T-helper 22 cell (primary cell): ENCODE measurements at places on chromosomes 7 and 10.
A peak's percentile ranks its signal among the peaks of the same experiment; 100 is the strongest.

- DNase-seq, result no peak
These were observed 12.7 kb downstream of the TSPAN14 start for GRCh38 chr10:80466724-80467326.

- no peak for DNase-seq
These were observed 1.3 kb upstream of the WIPF3 start for GRCh38 chr7:29805031-29805430.

DNA sequence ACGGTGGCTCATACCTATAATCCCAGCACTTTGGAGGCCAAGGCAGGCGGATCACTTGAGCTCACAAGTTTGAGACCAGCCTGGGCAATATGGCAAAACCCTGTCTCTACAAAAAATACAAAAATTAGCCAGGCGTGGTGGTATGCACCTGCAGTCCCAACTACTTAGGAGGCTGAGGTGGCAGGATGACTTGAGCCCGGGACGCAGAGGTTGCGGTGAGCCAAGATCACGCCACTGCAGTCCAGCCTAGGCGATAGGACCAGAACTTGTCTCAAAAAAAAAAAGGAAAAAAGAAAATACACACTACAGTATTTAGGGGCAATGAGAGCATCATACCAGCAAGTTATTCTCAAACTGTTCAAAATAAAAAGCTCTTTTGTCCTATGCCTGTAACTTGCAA, 59.5 kb downstream of the ABI1 start:
- no peak for DNase-seq

DNA sequence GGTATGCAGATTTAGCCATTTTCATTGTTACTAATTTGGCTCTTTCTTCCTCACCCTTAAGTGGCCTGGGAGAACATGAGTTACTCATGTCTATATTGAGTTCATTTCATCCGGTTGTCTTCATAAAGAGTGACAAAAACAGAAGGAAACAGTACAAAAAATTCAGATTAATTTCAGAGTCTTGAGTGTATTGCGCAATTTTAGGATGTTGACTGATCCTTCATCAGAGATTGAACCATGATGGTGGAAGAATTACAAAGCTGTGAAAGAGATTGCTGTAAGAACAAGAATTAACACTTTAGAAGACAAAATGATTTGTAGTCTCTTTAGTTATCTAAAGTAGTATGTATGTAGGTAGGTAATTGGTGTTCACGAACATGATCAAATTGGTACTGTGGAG, 194.0 kb upstream of the PPP1R3A start:
- DNase-seq, result no peak

GRCh38 chr10:22427890-22428571, 82.7 kb downstream of the SPAG6 start:
- DNase-seq, result no peak

GRCh38 chr10:58887474-58887873, 289.0 kb upstream of the PHYHIPL start:
- no peak for DNase-seq

- DNase-seq, result no peak
These were observed 533.4 kb upstream of the SEMA3D start for GRCh38 chr7:85719981-85720953.

DNA sequence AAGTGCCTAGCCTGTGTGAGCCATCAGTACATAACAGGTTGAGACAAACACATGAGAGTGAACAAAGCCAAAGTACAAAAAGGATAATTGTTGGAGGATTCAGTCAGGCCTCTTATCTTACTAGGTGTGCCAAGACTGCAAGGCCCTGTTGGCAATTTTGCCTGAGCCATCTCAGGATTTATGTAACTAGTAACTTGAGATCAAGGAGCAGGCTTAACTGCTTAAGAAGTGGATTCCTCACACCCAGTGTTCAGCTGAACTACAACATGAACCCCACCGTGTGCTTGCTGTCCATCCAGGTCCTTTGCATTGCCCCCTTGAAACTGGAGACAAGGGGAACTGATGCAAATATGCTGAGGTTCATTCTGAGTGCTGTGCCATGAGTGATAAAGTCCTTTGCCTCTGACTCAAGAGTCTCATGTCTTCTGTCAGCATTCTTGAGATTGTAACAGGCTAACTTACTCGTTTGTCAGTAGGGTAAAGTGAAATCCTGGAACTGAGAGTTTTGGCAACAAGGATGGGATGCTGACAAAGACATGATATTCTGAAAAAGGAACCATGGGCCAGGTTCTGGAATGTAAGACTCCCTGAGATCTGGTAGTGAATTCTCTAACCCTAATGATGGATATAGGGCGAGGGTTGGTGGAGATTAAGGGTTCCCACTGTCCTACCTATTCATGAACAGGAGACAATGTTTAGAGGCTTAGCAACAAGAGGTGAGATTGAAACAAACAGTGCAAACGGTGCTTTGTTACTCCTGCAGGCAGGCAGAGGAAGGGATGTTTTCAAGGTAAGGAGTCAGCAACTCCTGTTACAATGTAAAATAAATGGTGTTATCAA, 44.1 kb upstream of the GATAD1 start:
- DNase-seq, result no peak

- peak; percentile 75 for DNase-seq
These were observed 59.8 kb downstream of the COA1 start for GRCh38 chr7:43669286-43670081.

DNA sequence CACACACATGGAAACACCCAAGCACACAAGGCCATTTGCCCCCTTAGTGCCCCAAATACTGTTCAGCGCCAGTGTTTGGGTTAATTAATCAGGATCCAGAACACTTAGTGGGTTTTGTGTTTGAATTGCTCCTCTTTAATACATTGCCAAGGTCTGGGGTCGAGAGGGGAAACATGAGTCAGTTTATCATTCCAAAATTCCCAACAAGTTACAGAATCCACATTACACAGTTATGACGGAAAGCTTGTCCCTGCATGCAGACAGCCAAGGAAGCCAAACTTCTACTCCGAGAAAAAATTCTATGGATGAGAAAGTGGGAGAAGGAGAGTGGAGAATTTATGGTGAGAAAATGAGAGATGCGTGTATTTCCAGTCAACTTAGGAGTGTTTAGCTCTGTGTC, 189.0 kb downstream of the NPSR1 start:
- no peak for DNase-seq

DNA sequence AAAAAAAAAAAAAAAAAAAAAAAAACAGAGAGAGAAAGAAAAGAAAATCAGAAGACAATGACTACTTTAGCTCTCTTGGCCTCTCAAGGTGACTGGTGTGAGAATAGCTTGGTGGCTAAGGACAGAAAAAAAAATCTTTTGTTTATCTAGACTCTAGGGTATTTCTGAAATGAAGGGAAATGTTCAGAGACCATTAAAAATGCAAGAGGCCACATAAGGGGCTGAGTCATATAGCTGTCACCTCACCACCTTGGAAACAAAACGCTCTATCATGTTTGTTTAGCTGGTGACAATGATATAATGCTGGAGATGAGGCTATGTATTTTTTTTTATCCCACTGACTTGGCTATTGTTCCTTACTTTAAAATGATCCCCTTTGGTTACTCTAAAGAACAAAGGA, 287.0 kb upstream of the CDC14C start:
- DNase-seq, result no peak

- peak; percentile 92 for DNase-seq
These were observed at the start of gene SLC25A28 for GRCh38 chr10:99619851-99620710. SLC25A28 (minus strand) TSS chr10:99620439; CDS start chr10:99620335, 104 bp downstream.

- no peak for DNase-seq
These were observed 120.3 kb downstream of the BMPER start for GRCh38 chr7:34025600-34025999.

- no peak for DNase-seq
These were observed 12.6 kb downstream of the AP3M1 start for GRCh38 chr10:74137992-74138391.

DNA sequence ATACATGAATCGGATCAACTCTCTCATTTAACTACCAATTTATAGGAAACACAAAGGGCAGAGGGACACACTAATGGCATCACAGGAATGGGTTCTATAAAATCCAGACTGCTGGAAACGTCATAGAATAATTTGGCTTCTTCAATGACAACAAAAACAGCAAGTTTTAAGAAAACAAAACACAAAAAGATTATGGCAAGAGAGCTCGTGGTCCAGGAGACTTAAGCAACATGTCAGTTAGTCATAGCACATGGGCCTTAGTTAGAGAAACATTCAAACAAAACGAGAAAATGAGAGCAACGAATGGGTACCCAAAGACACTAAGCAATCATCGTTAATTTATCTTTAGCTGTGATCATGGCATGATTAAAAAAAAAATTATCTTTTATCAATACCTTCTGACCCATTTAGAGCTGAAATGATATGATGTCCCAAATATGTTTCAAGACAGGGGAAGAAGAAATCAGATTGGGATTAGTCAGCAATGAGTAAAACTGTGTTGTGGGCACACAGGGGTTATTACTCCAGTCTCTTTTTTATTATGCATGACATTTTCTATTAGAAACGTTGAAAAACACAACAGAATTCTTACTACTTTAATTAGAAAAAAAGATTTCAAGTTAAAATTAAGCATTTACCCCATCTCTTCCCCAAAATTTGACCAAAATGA, 28.3 kb downstream of the NCAPG2 start:
- DNase-seq, result no peak

DNA sequence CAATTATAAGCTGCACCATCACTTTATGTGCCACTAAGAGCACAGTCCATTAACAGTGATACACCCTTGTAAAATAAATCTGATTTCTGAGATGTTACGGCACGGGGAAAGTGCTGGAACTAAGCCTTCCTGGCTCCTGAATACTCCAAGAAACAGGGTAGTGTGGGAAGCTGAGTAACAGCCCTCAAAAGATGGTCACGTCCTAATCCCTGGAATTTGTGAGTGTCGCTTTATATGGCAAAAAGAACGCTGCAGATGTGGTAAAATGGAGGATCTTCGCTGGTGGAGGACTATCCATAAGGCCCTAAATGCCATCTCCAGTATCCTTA, 13.5 kb downstream of the ESYT2 start:
- no peak for DNase-seq

DNA sequence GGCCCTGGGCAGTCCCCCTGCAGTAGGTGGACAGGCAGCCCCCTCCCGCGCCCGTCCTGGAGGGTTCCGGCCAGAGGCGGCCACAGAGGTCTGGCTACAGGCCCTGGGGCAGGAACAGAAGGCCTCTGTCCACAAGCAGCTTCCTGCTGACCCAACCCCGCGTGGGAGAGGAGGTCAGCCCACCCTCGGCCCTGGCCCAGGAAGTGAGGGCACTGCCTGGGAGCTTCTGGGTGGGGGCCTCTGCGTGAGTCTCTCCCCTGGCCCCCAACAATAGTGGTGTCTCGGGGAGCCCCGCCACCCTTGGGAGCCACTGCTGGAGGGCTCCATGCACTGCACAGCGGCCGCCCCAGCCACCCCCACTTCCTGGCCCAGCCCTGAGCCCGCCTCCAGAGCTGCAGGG, 4.7 kb downstream of the MICALL2 start:
- no peak for DNase-seq

DNA sequence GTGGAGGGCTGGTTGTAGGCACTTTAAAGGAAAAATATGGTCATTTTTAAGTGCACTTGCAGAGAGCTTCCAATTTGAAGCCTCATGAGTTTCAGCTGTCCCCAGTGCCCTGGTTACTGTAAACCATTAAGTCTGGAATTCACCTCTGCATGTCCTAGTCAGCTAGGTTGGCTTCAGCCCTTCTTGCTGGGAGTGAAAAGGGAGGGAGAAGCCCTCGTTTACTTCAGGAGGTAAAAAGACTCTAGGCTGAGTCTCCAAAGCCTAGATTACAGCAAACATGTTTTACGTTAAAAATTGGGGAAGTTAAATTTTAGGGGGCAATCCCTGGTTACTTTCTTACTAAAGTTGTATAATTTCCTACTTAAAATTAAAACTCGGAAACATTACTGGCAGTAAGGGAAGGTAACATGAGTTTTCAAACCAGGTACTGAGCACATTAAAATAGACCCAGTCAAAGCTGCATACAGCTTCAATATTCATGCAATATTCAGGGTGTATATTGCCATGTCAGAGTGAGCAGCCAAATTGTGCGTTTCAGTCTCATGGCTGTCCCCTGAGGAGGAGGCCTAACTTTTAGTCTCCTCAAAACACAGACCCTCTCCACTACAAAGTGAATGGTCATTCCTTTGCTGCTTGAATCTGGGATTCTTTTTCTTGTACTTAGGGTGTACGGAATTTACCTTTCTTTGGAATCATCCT, 156.7 kb downstream of the PRKG1 start:
- no peak for DNase-seq

DNA sequence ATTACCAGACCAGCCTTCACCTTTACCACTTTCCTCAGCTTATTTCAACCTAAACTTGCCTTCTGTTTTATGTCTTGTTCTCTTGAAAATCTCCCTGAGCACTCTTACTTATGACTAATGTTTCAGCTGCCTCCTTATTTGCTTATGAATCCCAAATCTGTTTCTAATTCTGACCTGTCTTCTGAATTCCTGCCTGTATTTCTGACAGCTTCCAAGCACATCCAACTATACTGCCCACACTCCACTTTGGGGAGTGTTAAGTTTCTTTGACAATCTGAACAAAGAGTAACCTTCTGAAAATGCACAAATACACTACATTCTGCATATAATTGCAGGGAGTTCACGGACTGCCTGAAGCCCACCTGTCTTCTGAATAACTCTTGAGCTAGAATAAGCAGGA, 48.7 kb downstream of the ARMC3 start:
- no peak for DNase-seq

- no peak for DNase-seq
These were observed 5.8 kb upstream of the ATP6V0E2 start for GRCh38 chr7:149867762-149868622.

DNA sequence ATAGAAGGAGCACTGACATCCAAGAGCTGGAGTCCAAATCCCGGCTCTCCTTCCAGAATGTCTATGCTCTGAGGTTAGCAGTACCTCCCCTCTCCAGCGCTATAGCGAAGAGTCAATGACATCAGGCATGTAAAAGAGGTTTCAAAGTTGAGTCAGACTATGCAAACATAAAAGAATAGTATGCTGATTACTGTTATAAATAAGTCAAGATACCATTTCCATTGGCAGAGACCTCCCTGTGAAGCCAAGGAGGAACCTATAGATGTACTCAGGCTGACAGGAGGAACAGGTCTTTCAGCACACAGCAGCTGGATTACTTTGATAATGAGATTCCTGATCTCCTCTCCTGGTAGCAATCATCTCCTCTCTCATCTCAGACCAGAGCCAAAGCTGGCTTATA, 103.9 kb upstream of the EFCAB10 start:
- no peak for DNase-seq

DNA sequence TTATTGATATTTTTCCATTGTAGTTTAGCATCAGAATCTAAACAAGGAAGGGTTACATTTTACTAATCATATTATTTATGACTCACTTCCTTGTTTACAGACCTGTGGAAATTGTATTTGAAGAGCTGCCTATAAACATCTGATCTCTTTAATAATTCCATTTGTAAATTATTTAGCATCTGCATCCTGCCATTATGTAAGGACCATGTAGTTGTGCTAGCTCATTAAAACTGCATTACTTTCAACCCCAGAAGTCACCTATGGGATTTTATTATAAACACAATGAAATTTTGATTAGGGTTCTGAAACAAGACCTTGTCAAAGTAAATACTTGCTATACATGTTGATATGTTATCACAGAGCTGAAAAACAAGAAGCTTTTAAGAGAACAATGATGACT, 146.8 kb upstream of the SLC26A5 start:
- no peak for DNase-seq
